ENCODE measurements at places on chromosomes 11 and 22.

- no peak for DNase-seq
Observed at GRCh38 chr11:104464691-104465090, 300.7 kb upstream of the PDGFD start.

- DNase-seq = no peak
Observed at GRCh38 chr11:85132851-85133585, 494.1 kb downstream of the DLG2 start.

DNA sequence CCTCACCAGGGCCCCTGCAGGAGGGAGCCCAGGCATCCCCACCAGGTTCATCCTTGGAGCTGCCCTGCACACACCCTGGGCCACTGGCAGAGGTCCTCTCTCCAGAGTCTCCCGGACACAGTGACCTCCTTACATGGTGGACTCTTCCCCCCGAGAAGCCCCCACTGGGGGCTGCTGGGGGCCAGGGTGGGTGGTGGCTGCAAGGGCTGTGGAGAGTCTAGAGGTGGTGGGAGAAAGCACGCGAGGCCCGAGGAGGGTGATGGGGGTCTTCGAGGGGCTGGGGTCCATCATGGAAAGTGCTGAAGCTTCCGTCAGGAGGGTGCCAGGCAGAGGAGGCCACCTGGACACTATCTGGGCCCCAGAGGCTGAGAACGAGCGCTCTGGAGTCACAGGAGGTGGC lies 17.6 kb downstream of the PGA5 start:
- DNase-seq = no peak

GRCh38 chr11:72319261-72319660 lies 75.3 kb upstream of the PHOX2A start:
- DNase-seq = no peak

DNA sequence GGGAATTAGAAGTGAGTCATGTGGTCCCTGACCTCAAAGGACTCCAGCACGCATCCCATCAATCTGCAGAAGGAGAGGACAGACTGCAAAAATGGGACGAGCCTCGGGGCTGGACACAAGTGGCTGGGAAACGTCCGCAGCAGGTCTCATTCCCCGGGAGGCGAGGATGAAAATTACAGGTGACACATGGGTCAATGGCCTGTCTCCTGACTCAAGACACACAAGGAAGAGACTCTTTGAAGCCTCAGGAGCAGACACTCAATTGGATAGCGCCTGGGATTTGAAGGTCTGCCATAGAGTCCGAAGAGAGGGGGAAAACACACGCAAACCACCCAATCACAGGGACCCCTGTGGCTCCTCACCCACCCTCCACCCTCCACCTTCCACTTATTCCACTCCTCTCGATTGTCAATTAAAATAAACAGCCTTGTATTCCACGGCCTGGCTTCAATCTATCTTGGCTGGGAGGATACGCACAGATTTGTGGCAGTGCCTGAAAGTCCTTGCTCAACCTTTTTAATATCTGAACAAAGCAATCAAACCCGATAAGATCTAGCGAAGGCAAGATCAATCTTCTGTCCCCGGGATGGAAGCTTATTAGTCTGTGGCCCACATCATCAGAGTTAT lies 101.8 kb upstream of the CADM1 start:
- DNase-seq = no peak

DNA sequence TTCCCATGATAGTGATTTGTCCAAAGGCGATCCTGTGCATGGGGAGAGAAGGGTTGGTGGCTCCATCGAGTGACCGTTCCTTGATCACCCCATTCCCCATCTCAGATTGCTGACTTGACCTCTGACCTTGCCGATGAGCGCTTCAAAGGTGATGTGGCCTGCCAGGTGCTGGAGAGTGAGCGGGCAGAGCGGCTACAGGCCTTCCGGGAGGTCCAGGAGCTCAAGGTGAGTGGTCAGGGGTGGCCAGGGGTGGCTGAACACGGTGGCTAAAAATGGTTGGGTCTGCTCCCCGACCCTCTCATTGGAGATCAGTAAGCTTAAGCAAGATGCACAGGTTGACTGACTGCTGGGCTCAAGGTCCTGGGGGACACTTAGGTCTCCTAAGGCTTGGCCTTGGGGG lies 148.7 kb downstream of the MYO18B start:
- no peak for DNase-seq

- DNase-seq = no peak
Observed at GRCh38 chr11:45173064-45173463, 26.6 kb downstream of the PRDM11 start.

- DNase-seq = peak; percentile 89
Observed at GRCh38 chr11:2888266-2888968, 2.8 kb upstream of the CDKN1C start.

DNA sequence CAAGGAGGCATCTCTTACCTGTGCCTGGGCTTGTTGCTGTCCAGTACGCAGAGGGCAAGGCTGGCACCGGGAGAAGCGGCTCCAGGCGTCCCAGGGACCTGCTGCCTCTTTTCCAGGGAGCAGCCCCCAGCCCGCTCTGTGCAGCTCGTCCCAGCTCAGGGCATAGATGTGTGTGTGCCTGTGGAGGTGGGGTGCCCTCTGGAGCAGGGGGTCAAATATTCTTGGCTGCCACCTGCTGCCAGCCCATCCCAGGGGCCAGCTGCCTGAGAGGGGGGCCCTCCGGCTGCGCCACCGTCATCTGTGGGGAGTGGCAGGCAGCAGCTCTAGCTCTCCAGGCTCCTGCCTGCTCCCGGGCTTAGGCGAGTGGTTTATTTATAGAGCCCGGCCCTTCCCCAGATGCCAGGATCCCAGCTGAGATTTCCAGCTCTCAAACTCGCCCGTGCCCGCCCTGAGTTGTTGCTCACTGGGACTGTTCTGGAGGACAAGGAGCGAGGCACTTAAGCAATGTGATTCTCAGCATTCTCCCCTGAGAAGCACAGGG lies 87.5 kb downstream of the RTL6 start:
- no peak for DNase-seq

DNA sequence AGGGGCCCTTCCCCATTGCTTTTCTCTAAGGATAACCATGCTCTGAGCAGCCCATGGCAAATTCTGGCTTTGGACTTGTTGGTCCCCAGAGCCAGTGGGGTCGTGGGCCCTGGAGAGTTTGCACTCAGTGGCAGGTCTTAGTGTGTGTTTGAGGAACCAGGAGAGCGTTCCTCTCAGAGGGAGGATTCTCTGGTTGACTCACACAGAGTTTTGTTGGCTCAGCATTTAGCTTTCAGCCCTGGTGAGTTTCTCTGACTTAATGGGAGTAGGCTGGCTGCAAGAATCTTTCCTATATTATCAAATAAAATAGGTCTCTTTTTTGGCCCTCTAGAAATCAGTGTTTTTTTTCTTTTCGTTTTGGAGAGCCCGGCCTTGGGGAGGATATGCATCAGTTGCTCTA lies 20.9 kb downstream of the ST14 start:
- no peak for DNase-seq

- DNase-seq = no peak
Observed at GRCh38 chr11:117202386-117203068, 3.4 kb downstream of the TAGLN start.

- no peak for DNase-seq
Observed at GRCh38 chr22:44802071-44802700, 49.8 kb downstream of the ARHGAP8 start.

- no peak for DNase-seq
Observed at GRCh38 chr11:94533206-94533605, 10.5 kb upstream of the FUT4 start.

- peak; percentile 26 for DNase-seq
Observed at GRCh38 chr11:10323793-10324170, 18.9 kb downstream of the ADM start.

DNA sequence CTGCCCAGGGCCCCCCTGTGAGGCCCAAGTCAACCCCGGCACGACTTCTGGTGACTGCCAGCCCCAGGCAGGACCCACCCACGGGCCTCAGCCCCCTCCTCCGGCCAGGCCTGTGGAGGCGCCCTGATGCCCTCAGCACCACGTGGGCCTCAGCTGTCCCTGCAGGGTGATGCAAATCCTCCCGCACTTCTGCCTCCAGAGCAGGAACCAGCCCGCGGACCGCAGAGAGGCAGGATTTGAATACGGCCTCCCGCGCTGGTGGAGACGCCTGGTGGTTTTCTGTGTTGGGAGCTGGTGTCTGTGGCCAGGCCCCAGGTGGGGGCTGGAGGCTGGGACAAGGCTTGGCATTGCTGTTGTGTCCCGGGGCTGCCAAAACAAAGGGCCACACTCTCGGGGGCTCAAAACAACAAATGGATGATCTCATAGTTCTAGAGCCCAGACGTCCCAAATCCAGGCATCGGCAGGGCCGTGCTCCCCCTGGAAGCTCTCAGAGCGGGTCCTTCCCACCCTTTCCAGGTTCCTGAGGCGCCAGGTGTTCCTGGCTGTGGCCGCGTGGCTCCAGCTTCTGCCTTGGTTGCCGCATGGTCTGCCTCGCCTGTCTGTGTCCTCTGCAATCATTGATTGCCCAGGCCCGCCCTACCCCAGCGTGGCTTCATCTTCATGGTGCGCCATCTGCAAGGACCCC lies 19.4 kb downstream of the TRPM5 start:
- DNase-seq = no peak

GRCh38 chr11:469684-470560 lies 19.8 kb downstream of the PTDSS2 start:
- no peak for DNase-seq

GRCh38 chr11:72721689-72722049 lies 30.5 kb downstream of the ARAP1 start:
- DNase-seq = peak; percentile 58

GRCh38 chr11:12120031-12121008 lies 9.9 kb downstream of the MICAL2 start:
- DNase-seq = peak; percentile 65

- DNase-seq = no peak
Observed at GRCh38 chr22:43628250-43628649, 183.9 kb downstream of the EFCAB6 start.

GRCh38 chr11:90468923-90469322 lies 246.1 kb upstream of the CHORDC1 start:
- no peak for DNase-seq

DNA sequence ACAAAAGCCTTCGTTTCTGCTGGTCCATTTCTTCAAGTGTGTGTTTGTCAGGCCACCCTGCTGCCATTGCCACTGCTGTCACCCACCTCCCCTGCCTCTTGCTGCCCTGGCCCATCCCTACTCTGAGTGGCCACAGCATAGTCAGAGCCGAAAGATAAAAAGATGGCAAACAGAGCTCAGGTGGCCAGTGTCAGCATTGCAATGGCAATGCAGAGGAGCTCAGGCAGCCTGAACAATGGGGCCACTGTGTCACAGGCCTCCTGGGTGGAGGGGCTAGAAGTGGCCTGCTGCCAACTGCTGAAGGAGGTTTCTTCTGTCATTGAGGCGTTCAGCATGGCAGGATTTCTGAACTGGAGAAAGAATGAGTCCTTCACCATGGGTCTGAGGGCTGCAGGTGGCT lies 137.1 kb downstream of the CSNK2A3 start:
- DNase-seq = no peak

- DNase-seq = peak; percentile 49
Observed at GRCh38 chr22:35914665-35915476, 113.8 kb downstream of the RBFOX2 start.

DNA sequence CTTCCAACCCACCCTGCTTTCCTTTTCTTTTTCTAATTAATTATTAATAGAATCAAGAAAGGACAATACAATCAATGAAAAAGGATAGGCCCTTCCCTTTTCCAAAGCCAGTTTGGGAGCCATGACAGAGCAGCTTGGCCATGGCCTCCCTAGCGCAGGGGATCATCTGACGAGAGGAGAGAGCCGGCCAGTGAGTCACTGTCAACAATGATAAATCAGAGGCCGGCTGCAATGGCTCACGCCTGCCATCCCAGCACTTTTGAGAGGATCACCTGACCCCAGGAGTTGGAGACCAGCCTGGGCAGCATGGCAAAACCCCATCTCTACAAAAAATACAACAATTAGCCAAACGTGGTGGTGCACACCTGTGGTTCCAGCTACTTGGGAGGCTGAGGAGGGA lies 27.5 kb upstream of the KRTAP5-7 start:
- no peak for DNase-seq

DNA sequence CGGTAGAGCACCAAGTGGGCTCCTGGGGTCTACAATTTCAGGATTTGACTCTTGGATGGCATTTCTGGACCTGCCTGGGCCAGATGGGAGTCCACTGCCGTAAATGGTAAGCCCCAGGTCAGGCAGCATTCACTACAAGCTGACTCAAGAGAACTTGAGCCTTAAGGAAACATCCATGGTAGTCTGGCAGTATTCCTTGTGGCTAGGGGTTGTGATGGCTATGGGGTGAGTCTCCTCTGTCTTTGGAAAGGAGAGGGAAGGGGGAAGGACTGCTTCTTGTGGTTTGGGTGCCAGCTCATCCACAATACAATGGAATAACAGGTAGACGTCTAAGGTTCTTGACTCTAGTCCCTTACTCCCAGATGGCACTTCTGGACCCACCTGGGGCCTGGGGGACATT lies 32.3 kb upstream of the POU2AF2 start:
- no peak for DNase-seq
